Caudate nucleus (tissue), 63 donors: ENCODE measurements at places on chromosomes 1 and 21.
A peak's percentile ranks its signal among the peaks of the same experiment; 100 is the strongest.

GRCh38 chr1:192153276-192153675 is 5.0 kb upstream of the RGS18 start:
- no peak for DNase-seq

GRCh38 chr1:239718571-239718970 is 332.2 kb downstream of the CHRM3 start:
- no peak for DNase-seq

GRCh38 chr21:37753122-37753599 is 163.1 kb downstream of the KCNJ6 start:
- no peak for DNase-seq

DNA sequence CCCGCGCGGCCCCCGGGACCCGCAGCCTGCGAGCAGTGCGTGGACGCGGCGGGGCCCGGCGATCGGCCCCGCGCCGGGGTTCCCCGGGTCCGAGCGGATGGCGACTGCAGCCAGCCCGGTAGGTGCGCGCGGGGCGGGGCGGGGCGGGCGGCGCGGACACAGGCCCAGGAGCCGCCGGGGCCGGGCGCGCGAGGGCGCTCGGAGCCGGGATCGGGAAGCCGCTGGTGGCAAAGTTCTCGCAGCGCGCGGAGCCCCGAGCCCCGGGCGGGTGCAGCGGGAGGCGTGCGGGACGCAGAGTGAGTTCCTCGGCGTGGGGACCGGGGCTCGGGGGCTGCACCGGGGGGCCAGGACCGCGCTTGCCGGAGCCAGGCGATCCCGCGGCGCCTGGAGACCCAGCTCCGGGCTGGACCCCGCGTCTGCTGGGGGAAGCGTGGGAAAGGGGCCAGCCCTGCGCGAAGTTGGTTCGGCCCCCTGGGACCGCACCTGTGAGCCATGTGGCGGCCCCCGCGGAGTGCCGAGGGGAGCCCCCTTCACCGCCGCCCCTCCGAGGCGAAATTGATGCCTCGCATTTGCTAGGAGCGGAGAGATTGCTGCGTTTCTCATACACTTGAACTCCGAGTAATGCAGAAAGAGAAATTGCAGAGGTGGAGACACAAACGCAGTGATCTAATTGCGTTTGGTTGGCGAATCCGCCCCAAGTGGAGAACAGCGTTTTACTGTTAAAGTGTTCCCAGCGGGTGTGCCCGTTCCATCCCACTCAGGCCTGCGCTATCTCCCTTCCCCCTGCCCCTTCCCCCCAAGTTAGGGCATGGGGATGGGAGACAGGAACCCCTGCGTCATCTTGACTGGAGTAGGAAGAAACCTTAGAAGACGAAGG is 228.9 kb upstream of the TMEM51 start:
- peak; percentile 49 for DNase-seq

DNA sequence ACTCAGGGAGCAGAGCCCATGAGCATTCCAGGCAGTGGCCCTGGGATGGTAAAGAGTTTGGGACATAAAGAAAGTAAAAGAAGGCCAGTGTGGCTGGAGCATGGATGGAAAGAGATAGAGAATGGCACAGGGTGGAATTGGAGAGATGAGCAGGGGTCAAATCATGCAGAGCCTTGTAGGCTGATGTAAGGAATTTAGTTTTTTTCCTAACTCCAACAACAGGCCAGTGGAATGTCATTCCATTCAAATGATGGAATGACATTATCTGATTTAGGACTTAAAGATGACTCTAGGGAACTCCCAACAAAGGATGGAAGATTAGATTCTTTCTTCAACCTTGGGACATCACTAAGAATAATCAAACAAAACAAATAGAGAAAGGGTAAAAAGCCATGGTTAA is 12.8 kb upstream of the S100A2 start:
- DNase-seq, result no peak

- no peak for DNase-seq
Observed at GRCh38 chr1:33365560-33365997, 44.7 kb upstream of the A3GALT2 start.

DNA sequence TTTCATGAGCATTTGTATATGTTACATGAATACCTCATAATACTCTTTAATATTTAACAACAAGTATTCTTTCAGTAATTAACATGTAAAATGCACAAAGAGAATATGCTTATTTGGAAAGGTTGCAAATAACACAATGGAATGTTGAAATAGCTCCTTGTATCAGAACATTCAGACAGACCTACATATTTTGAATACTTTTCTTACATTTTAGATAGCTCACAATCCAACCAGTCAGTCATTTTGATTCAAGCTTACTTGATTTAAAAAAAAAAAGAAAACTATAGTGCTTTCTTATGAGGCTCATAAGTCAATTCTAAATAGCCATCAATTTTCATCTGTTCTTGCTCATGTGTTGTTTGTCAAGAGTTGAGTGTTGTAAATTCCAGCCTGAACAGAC is 518.8 kb downstream of the ADGRL2 start:
- no peak for DNase-seq

- DNase-seq, result no peak
Observed at GRCh38 chr1:42692461-42692860, 10.2 kb downstream of the YBX1 start.

- peak; percentile 14 for DNase-seq
Observed at GRCh38 chr1:15843826-15844572, 3.5 kb upstream of the SPEN start.
